ENCODE measurements at places on chromosomes 16 and 17.

DNA sequence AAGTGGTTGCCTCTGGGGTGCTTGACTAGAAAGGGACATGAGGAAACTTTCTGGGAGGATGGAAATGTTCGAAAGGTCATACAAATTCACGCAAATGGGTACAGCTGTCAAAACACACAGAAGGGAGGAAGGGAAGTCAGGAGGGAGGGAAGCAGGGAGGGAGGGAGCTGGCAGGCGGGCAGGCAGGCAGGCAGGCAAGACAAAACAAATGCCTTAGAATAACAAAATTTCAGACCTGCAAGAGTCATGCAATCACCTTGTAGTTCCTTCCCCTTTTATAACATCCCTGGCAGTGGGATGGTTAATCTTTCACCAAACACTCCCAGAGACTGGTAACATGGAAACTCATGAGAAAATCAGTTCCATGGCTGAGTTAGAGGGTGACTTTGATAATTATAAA is 189.2 kb downstream of the STX8 start:
- no peak for DNase-seq

DNA sequence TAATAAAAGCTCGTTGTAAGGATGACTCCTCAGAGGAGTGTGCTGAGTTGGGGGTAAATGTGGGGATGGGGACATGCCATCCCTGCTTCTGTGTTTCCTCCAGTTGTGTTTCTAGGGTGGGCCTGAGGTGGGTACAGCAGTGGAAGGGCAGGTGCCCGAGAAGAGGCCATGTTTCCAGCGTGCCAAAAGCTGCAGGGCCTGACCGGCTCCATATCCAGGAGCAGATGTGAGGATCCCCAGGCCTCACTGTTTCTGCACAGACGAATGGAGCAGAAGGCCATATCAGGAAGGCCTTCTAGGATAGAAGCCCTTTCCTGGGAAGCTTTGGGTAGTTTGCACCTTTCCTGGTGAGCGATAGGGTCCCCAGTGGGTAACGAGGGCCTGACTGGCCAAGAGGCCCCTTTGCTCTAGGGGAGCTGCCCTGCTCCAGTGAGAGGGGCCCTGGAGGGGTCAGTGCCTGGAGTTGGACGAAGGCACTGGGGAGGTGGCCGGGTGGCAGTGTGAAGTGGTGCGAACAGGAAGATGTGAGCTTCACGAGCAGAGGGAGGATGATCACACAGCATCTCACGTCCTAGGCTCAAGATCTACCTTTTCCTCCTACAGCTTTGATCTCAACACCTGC is 62.9 kb downstream of the SHISA6 start:
- DNase-seq = no peak

DNA sequence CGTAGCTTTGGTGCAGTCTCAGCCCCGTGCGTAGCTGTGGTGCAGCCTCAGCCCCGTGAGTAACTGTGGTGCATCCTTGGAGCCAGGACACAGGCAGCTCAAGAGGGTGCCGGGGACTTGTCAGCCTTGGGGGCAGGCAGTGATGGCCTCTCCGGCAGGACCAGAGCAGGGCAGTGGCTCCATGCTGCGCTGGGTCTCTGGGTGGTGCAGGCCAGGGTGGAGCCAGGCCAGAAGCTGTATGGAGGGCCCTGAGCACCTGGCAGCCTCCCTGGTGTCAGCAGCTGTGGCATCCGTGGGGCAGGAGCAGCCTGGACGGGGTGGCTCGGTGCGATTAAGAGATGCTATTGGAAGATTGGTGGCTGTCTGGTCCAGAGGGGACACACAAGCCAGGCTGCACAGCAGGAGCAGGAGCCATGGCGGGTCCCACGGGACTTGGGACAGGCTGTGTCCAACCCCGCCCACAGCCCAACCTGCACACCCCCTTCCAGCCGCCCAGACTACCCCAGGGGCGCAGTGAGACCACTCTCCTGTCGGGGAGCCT is 28.3 kb upstream of the CDH15 start:
- DNase-seq = no peak

- DNase-seq = no peak
These were observed 358.7 kb downstream of the GRIN2A start for GRCh38 chr16:9823510-9823909.

- DNase-seq = no peak
These were observed 6.1 kb upstream of the CCL8 start for GRCh38 chr17:34313164-34313563.

GRCh38 chr16:10016752-10017151 is 165.5 kb downstream of the GRIN2A start:
- no peak for DNase-seq
